ENCODE measurements at places on chromosomes 4 and X. TPM values are rescaled to one million over a fixed set of nuclear protein-coding genes. Genes with fewer than 3 reads are reported as not detected.
A peak's percentile ranks its signal among the peaks of the same experiment; 100 is the strongest.

- no peak for DNase-seq
These were observed 53.0 kb upstream of the KLF3 start for GRCh38 chr4:38610966-38611431.

DNA sequence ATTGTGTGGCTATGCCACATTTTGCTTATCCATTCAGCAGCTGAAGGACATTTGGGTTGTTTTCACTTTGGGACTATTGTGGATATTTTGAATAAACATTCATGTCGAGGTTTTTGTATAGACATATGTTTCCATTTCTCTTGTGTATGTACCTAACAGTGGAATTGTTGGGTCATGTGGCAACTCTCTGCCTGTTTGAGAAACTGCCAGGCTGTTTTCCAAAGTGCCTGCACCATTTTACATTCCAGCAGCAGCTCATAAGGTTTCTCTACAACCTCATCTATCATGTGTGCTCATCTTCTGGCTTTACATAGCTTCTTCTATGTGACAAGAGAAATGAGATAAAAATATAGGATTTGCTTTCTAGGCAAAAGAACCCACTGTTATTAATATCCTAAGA lies 29.5 kb upstream of the TSPAN5 start:
- no peak for DNase-seq

DNA sequence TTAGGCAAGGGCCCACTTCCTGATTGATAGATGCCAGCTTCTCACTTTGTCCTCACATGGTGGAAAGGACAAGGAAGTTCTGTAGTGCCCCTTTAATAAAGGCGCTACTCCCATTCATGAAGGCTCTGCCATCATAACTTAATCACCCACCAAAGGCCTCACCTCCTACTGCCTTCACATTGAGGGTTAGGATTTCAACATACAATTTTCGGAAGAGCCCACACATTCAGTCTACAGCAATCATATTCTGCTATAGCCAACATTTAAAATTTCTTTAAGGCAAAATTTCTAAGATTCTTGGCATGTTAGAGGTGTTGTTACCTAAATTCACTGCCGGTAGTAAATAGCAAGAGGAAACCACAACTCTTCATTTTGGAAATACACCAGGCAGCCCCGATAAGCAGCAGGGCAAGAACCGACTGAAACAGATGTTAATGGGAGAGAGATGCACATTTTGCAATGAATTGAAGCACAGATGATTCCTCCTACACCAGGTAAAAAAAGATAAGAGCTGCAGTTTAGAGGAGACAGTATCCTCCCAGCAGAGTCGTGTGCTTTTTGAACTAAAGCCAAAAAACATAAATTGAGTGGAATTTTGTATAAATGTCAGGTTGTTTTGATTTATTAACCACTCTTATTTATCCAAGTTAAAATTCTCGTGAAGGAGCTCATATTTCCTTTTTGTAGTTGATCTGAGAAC lies 594.9 kb downstream of the KCTD8 start:
- no peak for DNase-seq

DNA sequence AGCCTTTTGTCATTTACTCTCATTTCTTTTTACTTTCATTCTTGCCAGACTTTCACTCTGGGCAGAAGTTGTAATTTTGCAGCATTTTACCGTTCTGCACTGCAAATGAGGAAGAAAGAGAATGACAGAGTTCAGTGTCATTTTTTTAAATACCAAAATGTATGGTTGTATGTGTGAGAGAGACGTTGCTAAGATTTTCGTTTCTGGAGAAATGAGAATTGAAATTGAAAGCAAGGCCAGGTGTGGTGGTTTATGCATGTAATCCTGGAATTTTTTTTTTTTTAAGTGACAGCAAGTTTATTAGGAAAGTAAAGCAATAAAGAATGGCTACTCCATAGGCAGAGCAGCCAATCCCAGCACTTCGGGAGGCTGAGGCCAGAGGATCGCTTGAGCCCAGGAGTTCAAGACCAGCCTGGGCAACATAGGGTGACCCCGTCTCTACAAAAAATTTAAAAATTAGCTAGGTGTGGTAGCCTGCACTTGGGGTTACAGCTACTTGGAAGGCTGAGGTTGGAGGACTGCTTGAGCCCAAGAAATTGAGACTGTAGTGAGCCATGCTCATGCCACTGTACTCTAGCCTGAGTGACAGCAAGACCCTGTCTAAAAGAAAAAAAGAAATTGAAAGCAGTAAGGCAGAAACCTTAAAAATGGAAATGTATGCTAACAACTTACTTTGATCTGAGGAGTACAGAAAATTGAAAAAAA lies 12.9 kb downstream of the DCK start:
- no peak for DNase-seq

DNA sequence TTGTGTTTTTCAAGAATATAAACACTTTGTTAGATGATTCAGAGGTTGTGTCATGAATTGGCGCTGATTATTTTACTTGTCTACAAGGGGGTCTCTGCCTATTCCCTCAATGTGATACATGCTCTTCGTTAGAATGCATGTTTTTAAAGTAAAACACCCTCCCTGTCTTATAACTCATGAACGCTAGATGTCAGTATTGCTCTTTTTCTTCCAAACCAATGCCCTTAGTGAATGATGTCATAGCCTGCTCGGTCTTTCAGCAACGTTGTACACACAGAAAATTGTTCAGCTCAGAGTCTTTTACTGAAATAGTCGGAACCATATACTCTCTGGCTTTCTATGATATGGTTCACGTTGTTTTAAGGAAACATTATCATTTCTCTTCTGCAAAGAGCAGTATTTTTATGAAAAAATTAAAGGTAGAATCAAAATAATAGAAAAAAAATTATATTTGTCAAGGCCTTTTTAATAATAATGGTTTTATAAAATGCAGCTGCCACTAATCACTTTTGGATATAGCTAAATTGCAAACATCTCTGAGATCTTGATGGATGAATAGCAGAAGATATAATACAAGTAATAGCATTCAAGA lies 292.9 kb downstream of the TLL1 start:
- DNase-seq = peak; percentile 72

GRCh38 chr4:26367811-26368210 lies 47.0 kb downstream of the RBPJ start:
- DNase-seq = no peak

GRCh38 chrX:51795136-51795535 lies 51.9 kb downstream of the GSPT2 start:
- no peak for DNase-seq

GRCh38 chr4:170497689-170498088 lies 407.9 kb upstream of the AADAT start:
- DNase-seq = no peak

GRCh38 chrX:13570261-13570605 lies 832 bp downstream of the EGFL6 start:
- no peak for DNase-seq

DNA sequence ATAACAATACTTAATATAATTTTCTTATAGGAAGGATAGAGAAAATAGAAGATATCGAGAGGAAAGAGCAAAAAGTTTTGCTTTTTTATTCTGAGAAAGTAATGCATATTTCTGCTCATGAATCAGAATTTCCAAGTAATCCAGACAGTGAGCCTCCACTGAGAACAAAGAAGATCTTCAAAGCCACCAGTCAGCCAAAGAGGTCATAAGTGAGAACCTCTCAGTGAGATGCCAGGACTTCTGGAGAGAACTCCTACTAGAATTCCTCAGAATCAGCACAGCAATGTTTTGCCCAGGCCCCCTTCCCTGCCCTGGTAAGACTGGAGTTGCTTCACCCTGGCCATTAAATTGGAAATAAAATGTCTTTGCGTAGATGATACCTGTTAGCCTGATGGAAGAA lies 254.4 kb upstream of the FAT4 start:
- DNase-seq = no peak

DNA sequence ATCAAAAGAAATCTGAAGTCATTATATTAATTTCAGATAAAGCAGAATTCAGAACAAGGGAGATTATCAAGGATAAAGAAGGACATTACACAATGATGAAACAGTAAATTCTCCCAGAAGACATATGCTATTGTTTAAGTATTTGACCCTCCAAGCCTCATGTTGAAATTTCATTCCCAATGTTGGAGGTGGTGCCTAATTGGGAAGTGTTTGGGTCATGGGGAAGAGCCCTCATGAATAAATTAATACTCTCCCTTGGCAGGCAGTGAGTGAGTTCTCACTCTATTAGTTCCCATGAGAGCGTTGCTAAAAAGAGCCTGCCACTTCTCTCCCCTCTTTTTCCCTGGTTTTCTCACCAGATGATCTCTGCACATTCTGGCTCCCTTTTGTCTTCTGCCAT lies 249.9 kb upstream of the GRIA3 start:
- no peak for DNase-seq

- DNase-seq = no peak
These were observed 145.6 kb upstream of the SCML1 start for GRCh38 chrX:17591741-17592110.

DNA sequence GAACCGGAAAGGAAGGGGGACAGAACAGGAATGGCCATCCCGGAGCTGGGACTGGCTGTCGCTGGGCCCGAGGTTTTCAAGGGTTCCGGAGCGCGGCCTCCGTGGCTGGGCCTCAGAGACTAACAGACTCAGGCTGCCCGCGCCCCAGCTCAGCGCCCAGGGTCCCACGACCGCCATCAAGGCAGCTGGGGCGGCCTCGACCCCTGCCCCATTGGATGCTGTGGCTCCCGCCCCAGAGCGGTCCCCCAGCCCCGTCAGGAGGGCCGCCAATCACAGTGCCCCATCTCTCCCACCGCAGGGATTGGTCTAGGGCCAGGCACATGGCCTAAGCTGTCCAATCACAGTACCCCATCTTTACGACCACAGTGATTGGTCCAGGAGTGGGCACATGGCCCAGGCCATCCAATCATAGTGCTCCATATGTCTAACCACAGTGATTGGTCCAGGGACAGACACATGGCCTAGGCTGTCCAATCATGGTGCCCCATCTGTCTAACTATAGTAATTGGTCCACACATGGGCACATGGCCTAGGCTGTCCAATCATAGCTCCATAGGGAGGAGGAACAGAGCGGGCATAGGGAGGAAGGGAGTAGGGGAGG lies 105.3 kb upstream of the NKX1-1 start:
- DNase-seq = no peak

DNA sequence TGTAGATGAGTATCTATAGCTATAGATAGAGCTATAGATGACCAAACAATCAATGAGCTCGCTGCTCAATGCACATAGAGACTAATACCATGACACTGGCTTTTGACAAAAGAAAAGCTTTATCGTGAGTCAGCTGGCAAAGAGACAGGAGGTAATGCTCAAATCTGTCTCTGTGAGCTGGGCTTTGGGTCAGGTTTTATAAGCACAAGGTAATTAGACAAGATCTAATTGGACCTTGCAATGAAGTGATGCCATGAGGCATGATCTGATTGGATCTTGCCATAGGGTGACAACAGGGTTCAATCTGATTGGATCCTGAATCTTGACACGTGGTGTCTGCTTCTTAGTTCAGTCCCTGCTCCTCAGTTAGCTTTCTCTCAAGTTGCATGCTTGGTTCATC lies 180.7 kb upstream of the MXRA5 start:
- no peak for DNase-seq

DNA sequence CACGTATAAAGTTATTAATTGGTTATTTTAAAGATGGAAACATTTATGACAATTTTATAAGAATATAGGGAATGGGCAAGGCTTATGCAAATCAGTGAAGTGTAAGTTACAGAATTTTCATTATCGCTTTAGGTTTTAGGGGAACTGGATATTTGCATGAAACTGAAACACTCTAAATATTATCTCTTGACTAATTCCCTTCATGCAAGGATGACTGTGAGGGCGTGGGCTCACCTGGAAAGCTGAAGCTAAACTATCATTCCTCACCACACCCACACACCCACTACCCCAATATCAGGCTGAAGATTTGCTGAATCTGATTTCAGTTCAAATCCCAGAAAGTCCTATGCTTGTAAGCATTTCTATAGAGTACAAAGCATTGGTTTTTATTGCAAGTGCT lies 81.7 kb upstream of the ARHGAP24 start:
- DNase-seq = no peak

GRCh38 chrX:10138726-10139125 lies 18.0 kb upstream of the CLCN4 start:
- no peak for DNase-seq

- no peak for DNase-seq
These were observed 50.3 kb downstream of the MAML3 start for GRCh38 chr4:140103676-140104075.

- no peak for DNase-seq
These were observed 64.6 kb upstream of the TRPC5 start for GRCh38 chrX:112147206-112147605.

DNA sequence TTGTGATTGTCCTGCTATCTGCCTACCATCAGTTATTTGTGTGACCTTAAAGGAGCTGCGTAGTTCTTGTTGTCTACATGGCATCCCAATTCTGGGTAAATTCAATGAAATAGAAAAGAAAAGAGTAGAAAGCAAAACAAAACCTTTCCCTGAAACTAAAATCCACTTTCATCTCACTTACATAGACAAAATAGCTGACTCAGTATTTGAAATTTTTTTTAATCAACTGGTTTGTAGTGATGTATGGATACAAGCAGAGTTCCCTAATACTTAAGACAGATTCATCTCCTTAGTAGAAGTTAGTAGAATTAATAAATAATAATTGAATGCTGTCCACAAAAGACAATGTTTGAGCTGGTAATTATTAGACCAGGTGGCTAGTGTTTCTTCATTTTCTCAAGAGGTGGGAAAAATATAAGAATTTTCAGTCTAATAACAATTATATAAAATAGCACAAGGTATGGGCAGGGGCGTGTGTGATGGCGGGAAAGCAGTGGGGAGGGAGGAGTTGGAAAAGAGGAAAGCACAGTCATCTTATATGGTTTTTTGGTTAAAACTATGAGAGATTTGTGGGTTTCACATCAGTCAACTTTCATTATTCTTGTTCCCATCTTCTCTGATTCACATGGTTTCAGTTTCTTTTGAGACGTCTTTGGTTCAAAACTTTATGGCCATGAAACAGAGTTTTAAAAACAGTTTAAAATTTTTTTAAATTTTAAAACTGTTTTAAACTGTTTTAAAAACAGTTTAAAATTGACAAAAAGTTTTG lies 275.2 kb downstream of the SPRY1 start:
- DNase-seq = no peak

Gene PCSK1N
- polyA plus RNA-seq = 5.1 TPM

Gene PALLD
- polyA plus RNA-seq = 223 TPM

Gene NMU
- polyA plus RNA-seq = 10.8 TPM

Gene CORIN
- polyA plus RNA-seq = 5.2 TPM

Gene TRMT10A
- 16.3 TPM for polyA plus RNA-seq

Gene SRPX
- 16.8 TPM for polyA plus RNA-seq

Gene PF4V1
- polyA plus RNA-seq = 2.0 TPM

Gene TCEAL5
- 17.0 TPM for polyA plus RNA-seq

Gene SATL1
- polyA plus RNA-seq = 0.60 TPM

Gene SUPT20HL1
- not detected for polyA plus RNA-seq

Gene EPHA5
- polyA plus RNA-seq = 0.34 TPM

Gene IL3RA
- 13.1 TPM for polyA plus RNA-seq

Measured in right renal cortex interstitium (tissue), 3 donors.